ENCODE measurements at places on chromosomes 6 and 20.

DNA sequence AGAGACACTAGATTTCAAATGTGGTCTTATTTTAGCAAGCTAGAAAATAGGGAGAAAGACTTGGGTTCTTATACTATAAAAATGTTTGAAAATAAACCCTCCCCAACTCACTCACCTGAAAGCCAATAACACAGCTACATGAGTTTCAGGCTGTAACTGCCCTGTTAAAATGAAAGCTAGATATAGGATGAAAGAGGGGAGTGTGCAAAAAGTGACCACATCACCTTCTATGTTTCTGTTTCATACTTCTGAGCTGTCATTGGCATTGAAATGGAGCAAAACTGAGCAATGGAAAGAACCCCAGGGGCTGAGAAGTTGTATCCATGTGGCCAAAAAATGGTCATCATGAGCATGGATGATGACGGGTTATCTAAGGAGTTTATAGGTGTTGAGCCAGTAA lies 148.1 kb upstream of the TENT5A start:
- DNase-seq = no peak

GRCh38 chr6:25337431-25337830 lies 58.3 kb downstream of the CARMIL1 start:
- DNase-seq = peak; percentile 63

- no peak for DNase-seq
Observed at GRCh38 chr20:23436681-23437080, 2.8 kb upstream of the CSTL1 start.

DNA sequence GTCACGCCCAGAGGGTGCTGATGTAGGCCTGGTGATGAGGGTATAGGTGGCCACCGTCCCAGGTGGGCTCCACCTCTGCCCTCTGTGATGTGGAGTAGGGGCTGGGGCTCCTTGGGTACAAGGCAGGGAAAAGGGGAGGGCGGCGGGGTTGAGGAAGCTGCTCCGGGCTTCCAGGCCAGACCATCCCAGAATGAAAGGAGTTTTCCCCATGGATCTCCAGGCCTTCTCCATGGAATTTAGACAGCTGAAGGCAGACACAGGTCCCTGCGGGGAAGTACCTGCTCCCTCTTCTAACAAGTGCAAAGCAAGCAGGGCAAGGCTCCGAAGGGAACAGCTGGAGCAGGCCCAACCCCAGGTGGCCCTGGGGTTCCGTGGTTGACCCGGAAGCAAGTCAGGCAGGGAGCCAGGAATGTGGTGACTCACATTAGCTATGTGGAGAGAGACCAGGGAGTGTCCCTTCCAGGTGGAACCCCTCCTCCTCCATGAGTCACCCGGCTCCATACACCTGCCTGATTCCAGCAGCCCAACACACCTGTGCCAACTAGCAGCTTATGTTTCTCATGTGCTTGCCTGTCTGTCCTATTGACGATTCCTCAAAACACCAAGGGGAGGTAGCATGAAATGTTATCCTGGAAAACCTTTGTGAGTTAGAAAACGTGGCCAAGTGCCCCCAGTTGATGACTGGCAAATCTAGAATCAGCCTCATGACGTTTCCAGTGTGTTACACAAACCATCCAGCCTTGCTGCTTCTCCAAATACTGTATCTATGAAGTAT lies 59.7 kb upstream of the SNX9 start:
- peak; percentile 93 for DNase-seq

DNA sequence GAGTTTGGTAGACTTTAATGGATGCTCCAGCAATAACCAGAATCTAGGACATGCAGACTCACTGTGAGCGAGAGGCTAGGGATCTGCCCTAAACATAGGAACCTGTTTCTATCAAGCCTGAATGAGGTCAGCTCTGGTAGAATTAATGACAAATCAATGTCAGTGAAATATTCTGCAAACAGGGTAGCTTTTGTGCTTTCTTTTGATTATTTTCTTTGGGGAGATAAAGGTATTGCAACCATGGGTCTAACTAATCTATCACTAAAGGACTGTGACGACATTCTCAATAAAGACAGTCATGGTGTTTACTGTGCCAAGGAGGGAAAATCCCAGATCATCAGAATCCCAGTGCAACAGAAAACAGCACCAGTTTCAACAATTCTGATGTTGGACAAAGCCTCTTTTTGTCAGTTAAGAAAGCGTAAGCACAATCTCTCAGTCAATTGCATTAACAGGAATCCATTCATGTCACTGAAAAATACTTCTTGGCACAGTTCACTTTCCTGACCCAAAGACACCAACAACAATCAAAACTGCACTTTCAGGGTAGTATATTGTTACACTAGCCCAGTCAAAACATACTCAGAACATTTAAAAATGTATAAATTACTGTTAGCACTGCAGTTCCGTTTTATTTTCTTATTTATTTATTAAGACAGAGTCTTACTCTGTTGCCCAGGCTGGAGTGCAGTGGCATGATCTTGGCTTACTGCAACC lies 36.8 kb upstream of the SMIM29 start:
- DNase-seq = no peak
